ENCODE measurements at places on chromosomes 7 and 10. TPM values are rescaled to one million over a fixed set of nuclear protein-coding genes. Genes with fewer than 3 reads are reported as not detected.

DNA sequence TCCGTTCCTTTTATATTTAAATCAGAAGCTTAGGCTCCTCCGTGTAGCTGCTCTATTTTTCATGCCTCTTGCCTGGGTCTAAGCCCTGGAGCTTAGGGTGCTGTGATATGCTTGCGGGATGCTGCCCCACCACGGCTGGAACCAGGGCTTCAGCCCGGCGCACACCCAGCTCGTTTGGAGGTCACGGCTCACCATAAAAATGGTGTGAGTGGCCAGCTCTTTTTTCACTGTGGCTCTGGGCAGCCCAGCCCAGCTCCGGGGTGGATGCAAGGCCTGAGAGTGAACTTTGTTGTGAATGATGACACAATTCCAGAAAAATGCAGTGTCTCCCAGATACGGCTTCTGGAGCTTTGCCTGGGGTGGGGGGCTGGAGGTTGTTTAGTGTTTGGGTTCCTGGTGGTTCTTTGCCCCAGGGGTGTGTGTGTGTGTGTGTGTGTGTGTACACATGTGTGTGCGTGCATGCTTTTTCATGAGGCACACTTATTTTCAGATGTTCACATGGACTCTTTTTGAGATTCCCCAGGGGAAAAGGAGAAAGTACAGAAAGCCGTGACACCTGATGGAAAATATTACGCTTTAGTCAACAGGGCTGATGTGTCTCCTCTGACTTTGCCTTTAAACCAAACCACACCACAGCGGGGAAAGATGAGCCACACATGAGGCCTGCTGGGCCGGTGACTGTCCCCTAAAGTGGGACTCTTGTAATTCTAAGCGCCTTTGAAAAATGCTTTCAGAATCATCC is 46.2 kb downstream of the GRK5 start:
- H3K27me3 ChIP-seq = no peaks in the 10 kb centered on the region
- peak overlapping the region; percentile 78 for H3K4me3 ChIP-seq
- peak; percentile 95 for DNase-seq
- no peaks in the 10 kb centered on the region for H3K36me3 ChIP-seq
- H3K4me1 ChIP-seq = peaks cover 59% of the 10 kb centered on the region

DNA sequence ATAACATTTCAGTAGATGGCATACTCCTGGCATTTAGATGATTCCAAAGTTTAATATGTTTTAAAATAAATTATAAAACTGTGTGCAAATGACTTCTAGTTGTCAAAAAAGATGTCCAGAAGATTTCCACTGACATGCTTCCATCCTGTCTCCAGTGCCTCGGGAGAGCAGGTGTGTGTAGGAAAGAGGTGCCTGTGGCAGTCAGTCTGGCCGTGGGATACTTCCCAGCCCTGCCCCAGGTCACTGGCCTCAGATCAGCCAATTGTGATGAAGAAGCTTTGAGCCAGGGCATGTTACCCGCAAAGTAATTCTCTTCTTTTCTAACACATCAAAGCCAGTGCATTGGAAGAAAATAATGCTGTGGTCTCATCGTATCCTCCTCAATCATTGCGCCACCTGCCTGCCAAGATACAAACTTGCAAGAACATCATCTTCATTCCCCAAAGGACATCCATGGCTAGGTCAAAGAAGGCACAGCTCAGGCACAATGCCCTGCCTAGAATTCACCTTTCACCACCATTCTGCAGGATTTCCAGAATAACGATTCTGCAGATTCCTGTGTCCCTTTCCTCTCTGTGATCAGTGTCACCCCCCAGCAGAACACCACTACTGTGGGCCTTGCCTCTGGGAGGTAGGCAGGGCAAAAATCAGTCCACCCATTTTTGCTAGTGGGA is 6.3 kb upstream of the KCNMA1 start:
- no peak overlapping the region for H3K27ac ChIP-seq
- DNase-seq = peak; percentile 60
- H3K27me3 ChIP-seq = no peaks in the 10 kb centered on the region
- peaks cover 30% of the 10 kb centered on the region for H3K4me1 ChIP-seq

- peak overlapping the region; percentile 98 for H3K27ac ChIP-seq
- H3K4me3 ChIP-seq = peak overlapping the region; percentile 94
- H3K27me3 ChIP-seq = no peaks in the 10 kb centered on the region
- H3K4me1 ChIP-seq = peaks cover 78% of the 10 kb centered on the region
These were observed 1.2 kb upstream of the ITGB1 start for GRCh38 chr10:32959006-32959920.

DNA sequence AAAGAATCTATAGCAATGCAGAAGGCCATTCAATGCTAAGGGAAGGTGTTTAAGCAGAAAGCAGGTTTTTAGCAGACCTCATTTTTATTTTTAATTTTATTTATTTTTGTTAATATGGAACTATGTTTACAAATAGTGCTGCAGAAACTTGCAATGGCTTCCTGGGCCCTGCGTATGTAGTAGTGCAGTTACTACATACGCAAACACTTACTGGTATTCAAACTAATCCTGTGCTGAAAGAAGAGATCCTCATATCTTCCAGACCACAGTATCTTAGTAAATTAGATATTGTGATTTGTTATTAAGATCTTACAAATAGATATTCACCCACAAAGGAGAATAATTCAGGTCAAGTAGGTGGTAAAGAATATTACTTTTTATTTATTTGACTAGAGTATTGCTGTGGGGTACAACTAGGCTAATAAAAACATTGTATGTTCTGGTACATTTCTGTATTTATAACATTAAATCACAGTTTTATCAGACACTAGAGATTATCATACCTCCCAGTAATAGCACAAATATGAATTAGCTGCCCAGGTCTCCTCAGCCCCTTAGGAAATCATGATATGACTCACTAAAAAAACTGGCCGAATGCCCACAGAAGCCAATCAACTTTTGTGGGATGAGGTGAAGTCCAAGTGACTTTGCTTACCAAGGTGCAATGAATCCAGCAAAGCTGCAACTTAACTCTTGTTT is 57.6 kb downstream of the RNLS start:
- peaks cover 33% of the 10 kb centered on the region for H3K4me1 ChIP-seq
- no peak overlapping the region for H3K4me3 ChIP-seq
- no peak overlapping the region for H3K27ac ChIP-seq
- H3K27me3 ChIP-seq = peaks cover 3% of the 10 kb centered on the region

GRCh38 chr10:28913436-28914237 is 236.3 kb downstream of the BAMBI start:
- no peak overlapping the region for H3K27ac ChIP-seq
- no peak for DNase-seq
- H3K4me1 ChIP-seq = no peaks in the 10 kb centered on the region
- H3K4me3 ChIP-seq = no peak overlapping the region
- peaks cover 1% of the 10 kb centered on the region for H3K27me3 ChIP-seq

DNA sequence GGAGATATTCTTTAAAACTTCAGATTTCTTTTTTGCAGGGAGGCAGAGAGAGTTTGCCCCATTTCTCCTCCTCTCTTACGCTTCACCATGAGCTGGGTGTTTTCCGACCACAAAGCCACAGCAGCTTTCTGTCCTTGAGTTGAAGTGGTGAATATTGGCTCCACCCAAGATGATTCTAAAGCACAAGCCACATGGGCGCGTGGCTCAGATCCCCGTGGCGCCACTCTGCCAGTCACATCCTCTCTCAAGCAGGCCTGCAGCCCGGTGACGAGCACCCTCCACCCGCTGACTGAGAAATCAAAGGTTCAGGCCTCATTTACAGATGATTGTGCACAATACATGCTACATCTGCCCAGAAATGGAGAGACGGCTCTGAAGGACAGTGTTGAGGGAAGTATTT is 27.6 kb upstream of the RNF32 start:
- DNase-seq = no peak
- no peak overlapping the region for H3K27ac ChIP-seq
- H3K4me3 ChIP-seq = no peak overlapping the region
- H3K27me3 ChIP-seq = peaks cover 28% of the 10 kb centered on the region
- H3K4me1 ChIP-seq = no peaks in the 10 kb centered on the region

- no peaks in the 10 kb centered on the region for H3K36me3 ChIP-seq
- H3K27ac ChIP-seq = no peak overlapping the region
- H3K27me3 ChIP-seq = no peaks in the 10 kb centered on the region
These were observed 873.5 kb downstream of the REEP3 start for GRCh38 chr10:64394744-64395143.

DNA sequence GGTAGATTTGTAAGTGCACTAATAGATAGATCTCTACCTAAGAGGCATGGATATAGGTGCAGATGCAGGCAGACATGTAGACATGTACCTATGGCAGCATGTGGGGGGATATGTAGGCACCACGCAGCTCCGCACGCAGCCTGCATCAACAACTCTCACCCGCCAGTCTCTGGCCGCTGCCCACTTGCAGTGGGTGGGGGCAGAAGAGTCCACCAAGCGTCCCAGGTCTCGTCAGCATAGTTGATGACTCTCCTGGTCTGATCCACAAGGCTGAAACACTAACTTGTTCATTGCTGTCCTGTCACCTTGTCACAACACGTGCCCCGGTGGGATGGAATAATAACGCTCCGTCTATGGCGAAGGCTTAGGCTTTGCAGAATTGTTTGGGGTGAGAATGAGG is 252.0 kb downstream of the ADARB2 start:
- peaks cover 5% of the 10 kb centered on the region for H3K36me3 ChIP-seq
- H3K27me3 ChIP-seq = no peaks in the 10 kb centered on the region
- no peak overlapping the region for H3K4me3 ChIP-seq
- H3K27ac ChIP-seq = no peak overlapping the region
- DNase-seq = no peak

- no peaks in the 10 kb centered on the region for H3K36me3 ChIP-seq
- no peaks in the 10 kb centered on the region for H3K27me3 ChIP-seq
- peaks cover 50% of the 10 kb centered on the region for H3K4me1 ChIP-seq
- H3K4me3 ChIP-seq = peak overlapping the region; percentile 9
These were observed 83.0 kb downstream of the ARL4A start for GRCh38 chr7:12770227-12770975.

GRCh38 chr7:2796358-2797352 is 47.5 kb downstream of the GNA12 start:
- no peak for DNase-seq
- peaks cover 45% of the 10 kb centered on the region for H3K4me1 ChIP-seq
- H3K27me3 ChIP-seq = no peaks in the 10 kb centered on the region
- H3K4me3 ChIP-seq = no peak overlapping the region
- H3K27ac ChIP-seq = peak overlapping the region; percentile 14

- no peak overlapping the region for H3K27ac ChIP-seq
- DNase-seq = no peak
- no peaks in the 10 kb centered on the region for H3K27me3 ChIP-seq
- no peaks in the 10 kb centered on the region for H3K36me3 ChIP-seq
- peaks cover 16% of the 10 kb centered on the region for H3K4me1 ChIP-seq
These were observed 189.7 kb downstream of the TMEM26 start for GRCh38 chr10:61263518-61263917.

GRCh38 chr7:157743781-157744525 is 407.1 kb downstream of the DNAJB6 start:
- H3K4me3 ChIP-seq = no peak overlapping the region
- DNase-seq = no peak
- H3K4me1 ChIP-seq = no peaks in the 10 kb centered on the region

DNA sequence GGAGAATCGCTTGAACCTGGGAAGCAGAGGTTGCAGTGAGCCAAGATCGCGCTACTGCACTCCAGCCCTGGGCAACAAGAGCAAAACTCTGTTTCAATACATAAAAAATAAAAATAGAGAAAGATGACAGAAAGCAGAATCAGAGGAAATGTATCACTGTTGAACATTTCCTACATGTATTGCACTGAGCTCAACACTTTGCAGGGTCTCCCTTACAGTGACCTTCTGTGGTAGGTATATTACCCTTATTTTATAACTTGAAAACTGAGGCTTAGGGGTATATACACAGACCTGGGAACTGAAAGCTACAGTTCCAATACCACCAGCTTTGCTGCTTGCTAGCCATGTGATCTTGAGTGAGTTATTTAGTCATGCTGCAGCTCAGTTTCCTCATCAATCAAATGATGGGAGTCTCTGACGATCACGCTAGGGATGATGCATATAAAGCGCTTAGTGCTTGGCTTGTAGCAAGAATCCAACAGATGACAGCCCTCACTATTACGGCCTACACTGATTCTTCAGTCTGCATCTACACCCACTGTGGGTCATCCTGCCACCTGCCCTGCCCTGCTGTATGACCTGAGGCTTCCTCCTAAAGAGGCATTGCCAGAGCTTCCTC is 99.0 kb downstream of the PDE1C start:
- DNase-seq = no peak
- H3K36me3 ChIP-seq = no peaks in the 10 kb centered on the region
- no peaks in the 10 kb centered on the region for H3K4me1 ChIP-seq
- H3K27me3 ChIP-seq = peaks cover 5% of the 10 kb centered on the region
- H3K4me3 ChIP-seq = no peak overlapping the region
- no peak overlapping the region for H3K27ac ChIP-seq

DNA sequence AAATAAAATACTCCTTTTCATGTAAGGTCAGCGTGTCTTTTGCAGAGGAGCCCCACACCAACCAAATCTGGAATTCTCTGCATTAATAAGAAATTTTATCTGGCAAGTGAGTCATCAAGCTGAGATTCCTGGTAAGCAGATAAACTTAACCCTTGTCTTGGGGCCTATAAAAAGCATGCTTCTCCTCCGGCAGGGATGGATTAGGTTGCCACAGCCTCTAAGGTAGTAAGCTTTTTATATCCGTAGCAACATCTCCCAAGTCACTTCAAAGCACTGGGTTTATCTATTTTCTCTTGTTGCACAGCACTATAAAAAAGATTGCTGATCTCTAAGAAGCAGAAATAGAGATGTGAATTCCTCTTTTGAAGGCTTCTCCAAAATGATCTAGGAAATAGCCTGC is 202.8 kb upstream of the NOBOX start:
- H3K4me3 ChIP-seq = no peak overlapping the region
- H3K36me3 ChIP-seq = no peaks in the 10 kb centered on the region
- H3K4me1 ChIP-seq = no peaks in the 10 kb centered on the region
- no peak for DNase-seq

GRCh38 chr10:29699621-29700020 is 64.8 kb upstream of the SVIL start:
- no peak overlapping the region for H3K4me3 ChIP-seq
- H3K4me1 ChIP-seq = peaks cover 12% of the 10 kb centered on the region
- no peak overlapping the region for H3K27ac ChIP-seq
- peaks cover 21% of the 10 kb centered on the region for H3K27me3 ChIP-seq

GRCh38 chr7:132541656-132542055 is 34.6 kb downstream of the PLXNA4 start:
- DNase-seq = no peak
- 0 out of 2 replicates have a peak, but pooled peaks cover 4% of the 10 kb centered on the region for H3K36me3 ChIP-seq
- no peak overlapping the region for H3K4me3 ChIP-seq
- peaks cover 20% of the 10 kb centered on the region for H3K4me1 ChIP-seq
- H3K27ac ChIP-seq = no peak overlapping the region

GRCh38 chr7:71348821-71349681 is 217.1 kb downstream of the GALNT17 start:
- H3K4me3 ChIP-seq = no peak overlapping the region
- H3K27ac ChIP-seq = no peak overlapping the region
- no peaks in the 10 kb centered on the region for H3K4me1 ChIP-seq
- no peaks in the 10 kb centered on the region for H3K27me3 ChIP-seq

The ITGA8 gene
- total RNA-seq = not detected

The PLEKHA8 gene
- 8.5 TPM for total RNA-seq

The NPFFR1 gene
- not detected for total RNA-seq

The C10orf95 gene
- not detected for total RNA-seq

The VAX1 gene
- total RNA-seq = not detected

The FAM221A gene
- not detected for total RNA-seq

The TEX47 gene
- total RNA-seq = not detected
